ENCODE measurements at places on chromosomes 4 and X.

DNA sequence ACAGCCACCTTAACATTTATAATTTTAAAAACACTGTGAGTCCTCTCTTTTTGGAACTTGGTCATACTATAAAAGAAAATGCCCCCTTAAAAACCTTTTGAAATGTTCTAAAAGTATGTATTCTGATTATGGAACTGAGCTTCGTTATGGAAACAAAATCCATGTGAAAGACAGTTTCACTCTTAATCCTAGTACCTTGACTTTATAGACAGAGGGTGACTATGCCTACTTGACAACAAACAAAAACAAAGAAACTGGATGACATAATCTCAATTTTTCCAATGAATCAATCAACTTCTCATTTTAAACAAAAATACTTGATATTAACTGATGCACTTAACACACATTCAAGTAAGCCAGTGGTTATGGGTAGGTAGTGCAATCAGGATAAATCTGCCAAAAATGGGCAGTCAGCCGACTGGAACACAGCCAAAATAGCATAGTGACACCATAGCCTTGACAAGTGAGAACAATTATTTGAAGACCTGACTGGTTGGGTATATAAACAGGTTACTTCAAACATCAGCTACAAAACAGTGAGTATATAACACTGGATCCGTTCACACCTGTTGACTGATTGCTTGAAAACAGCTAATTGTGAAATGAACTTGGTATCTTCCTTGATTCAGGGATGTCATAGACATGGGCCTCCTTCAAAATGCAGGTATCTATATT lies 265.5 kb downstream of the PPP3CA start:
- no peak for DNase-seq

- DNase-seq, result no peak
Measured at GRCh38 chr4:87575408-87575807, 32.9 kb upstream of the DSPP start.

- DNase-seq, result no peak
Measured at GRCh38 chr4:119113033-119113655, 22.5 kb upstream of the MYOZ2 start.

- no peak for DNase-seq
Measured at GRCh38 chr4:42965326-42965725, 72.8 kb downstream of the GRXCR1 start.

DNA sequence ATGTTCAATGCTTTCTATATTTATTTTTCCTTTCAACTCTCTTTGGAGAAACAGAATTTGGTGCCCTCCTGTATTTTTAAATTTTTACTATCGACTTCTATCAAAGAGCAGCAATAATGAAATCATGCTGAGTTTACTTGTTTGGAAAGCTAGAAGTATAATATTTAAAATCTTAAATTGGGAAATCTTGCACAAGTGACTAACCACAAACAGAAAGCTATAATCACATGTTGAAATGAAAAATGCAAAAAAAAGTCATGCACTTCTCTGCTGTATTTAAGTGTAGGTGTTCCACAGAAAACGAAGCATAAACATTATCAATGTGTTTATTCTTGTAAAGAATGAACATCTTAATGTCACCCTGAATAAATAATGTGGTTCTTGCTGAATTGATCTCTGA lies 306.1 kb downstream of the PCDH18 start:
- DNase-seq, result no peak

DNA sequence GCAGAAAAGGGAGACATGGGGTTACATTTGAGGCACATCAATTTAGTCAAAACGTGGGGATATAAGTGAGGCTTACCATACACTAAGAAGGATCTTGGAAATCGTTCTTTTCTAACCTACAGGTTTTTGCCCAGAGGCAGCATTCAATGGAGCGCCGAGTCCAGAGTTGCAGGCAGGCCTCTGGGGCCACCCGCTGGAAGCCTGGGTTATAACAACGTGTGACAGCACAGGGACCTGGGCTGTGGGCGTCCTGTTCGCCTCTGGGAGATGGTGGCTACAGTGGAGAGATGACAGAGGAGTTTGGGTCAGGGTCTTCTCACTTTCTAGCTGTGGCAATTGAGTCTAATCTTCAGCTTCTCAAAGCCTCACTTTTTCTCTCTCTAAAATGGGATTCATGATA lies 53.9 kb downstream of the ENPP6 start:
- no peak for DNase-seq

GRCh38 chr4:119510395-119511149 lies 118.0 kb downstream of the PDE5A start:
- no peak for DNase-seq

DNA sequence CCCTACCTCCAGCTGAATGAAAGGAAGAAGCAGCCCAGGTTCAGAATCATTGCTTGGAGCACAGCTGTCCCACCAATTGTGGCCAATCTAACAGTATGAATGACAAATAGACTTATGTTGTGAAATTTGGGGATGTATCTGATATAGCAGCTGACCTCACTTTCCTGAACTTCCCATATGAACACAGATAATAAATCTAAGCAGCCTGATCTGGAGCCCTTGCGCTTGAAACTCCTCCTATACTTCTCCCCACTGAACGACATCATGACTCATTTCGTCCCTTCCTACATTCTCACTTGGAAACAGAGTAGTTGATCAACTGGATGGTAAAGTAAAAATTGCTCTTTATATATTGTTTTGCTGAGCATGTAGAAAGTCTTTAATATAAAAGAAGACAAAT lies 24.2 kb upstream of the AMELX start:
- DNase-seq, result no peak

- DNase-seq, result no peak
Measured at GRCh38 chrX:11664211-11665167, 1.2 kb downstream of the ARHGAP6 start.

GRCh38 chr4:87345139-87345538 lies 22.5 kb upstream of the HSD17B13 start:
- DNase-seq, result no peak

- peak; percentile 57 for DNase-seq
Measured at GRCh38 chrX:155612312-155613224, at the start of gene TMLHE. TSS of gene TMLHE (minus strand) at chrX:155612952. CDS start at chrX:155545276, 67,676 bp downstream.

GRCh38 chrX:153941336-153942252 lies 2.8 kb downstream of the RENBP start:
- DNase-seq, result no peak

- no peak for DNase-seq
Measured at GRCh38 chr4:116070283-116070682, 956.9 kb upstream of the NDST4 start.

GRCh38 chr4:99825272-99825671 lies 8.6 kb downstream of the DAPP1 start:
- DNase-seq, result no peak

DNA sequence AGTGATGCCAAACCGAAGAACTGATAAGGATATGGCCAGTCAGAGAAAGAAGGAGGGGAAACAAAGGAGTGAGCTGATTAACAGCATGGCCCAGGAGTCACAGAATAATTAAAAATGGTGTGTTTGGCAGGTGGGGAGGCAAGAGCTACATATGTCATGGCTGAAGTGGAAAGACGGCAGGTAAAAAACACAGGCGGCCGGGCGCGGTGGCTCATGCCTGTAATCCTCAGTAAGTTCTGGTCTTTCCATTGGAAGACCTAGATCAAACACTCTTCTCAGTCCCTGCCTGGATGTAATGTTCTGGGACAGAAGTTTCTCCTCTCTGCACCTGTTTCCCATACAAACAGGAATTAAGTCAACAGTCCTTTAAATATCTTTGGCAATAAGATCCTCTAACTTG lies 503.9 kb downstream of the STIM2 start:
- no peak for DNase-seq

DNA sequence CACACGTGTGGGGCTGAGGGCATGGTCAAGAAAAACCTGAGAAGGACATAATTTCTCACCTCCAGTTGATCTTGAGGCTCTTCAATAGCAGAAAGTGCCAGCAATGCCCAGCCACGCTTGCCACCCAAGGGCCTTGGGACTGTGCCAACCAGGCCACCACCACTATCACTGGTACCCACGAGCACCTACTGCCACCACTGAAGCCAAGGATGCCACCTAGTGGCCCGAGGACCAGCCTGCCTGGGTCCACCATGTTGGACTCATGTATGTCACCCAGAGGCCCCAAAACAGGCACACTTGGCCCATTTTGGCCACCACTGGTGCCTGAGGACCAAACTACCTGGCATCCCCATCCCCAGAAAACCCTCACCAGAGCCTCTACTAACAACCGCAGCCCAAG lies 191.8 kb downstream of the ADAM29 start:
- DNase-seq, result no peak

DNA sequence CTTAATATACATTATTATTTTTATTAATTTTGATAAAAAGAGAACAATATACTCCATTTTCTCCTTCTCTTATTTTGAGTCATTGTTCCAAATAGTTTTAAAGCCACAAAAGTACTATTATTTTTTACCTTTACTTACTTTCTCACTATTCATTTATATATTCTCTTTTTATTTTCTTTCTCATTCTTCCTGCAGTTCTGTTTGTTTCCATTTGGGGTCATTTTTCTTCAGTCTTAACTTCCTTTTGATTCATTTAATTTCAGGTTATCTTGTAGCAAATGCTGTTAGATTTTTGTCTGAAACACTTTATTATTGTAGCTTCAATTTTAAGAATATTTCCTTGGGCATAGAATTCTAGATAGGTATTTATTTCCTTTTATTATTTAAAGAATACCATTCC lies 438.6 kb upstream of the EPHA5 start:
- DNase-seq, result no peak

DNA sequence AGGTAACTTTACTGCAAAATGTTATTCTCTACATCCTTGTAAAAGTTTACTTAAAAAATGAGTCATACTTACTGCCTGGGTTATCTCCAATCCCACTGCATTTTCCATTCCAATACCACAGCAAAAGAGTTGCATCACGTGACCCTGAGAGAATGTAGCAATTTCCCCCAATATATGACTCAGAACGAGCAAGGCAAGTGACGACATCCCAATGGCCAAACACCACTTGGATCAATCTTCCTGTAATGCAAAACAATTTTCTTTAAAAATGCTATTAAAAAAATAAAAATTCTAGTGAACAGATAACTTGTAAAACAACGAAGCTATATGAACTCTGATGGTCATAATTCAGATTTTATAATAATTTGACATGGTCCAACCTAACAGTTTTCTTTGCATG lies 224.3 kb downstream of the DCLK2 start:
- no peak for DNase-seq

DNA sequence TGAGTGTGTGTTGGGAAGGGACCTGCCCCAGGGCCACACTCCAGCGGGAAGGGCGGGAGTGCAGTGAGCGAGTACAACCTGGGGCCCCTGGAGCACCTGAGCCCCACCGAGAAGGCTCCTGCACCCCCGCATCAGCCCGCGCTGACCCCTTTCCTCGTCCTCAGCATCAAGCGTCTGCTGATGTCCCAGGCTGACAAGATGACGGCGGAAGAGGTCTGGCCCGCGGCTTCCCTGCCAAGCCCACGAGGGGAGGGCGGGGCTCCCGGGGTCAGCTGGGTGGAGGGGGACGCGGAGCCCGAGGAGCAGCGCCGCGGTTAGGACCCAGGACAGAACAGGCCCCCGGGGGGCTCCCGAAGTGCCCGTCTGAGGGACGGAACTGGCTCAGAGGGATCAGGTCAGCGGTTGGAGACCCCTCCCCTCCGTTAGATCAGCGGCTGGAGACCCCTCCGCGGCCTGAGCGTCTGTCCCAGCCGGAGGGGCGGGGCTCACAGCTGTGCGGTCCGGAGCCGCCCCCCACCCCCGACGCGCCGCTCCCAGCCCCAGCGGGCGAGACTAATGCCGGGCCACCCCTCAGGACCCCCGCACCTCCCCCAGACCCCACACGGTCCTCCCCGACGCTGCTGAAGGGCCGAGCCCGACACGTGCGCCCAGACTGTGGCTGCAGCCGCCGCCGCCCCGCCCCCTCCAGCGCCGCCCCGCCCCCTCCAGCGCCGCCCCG lies 6.7 kb downstream of the MYL5 start:
- peak; percentile 71 for DNase-seq

- DNase-seq, result no peak
Measured at GRCh38 chr4:169241464-169241863, 29.3 kb downstream of the SH3RF1 start.

GRCh38 chrX:42442745-42443144 lies 335.2 kb downstream of the PPP1R2C start:
- no peak for DNase-seq

DNA sequence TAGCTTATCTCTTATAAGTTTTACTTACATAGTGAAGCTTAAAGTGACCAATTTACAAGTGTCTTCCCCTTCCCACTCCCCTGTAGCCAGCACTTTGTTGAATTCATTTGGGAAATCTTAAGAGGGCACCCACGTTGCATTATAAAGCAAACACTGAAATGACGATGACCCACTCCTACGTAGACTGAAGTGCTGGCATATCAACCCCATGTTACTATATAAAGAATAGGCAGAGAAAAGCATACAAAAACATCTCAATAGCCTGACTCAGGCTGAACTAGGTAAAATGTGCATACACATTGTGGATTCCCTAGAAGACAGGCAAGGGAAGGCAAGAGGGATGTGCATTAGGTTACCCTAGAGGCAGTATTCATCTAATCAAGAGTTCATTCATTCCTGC lies 313.4 kb downstream of the TENM3 start:
- no peak for DNase-seq

DNA sequence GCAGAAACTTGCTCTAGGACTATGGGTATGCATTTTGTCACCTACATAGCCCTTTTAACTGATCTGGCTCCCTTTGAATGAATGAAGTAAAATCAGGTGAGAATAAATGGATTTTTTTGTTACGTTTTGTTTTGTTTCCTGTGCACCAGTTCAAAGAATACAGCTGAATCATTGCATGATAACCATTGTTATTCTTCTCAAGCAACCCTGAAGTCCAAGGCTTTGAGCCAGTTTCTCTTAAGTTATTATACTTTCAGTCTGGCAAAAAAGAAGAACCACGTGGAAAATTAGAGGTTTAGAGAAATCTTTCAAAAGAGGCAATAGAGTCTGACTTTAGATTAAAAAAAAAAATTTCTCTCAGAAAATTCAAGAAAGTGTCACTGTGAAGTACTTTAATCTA lies 398.6 kb upstream of the TECRL start:
- no peak for DNase-seq

DNA sequence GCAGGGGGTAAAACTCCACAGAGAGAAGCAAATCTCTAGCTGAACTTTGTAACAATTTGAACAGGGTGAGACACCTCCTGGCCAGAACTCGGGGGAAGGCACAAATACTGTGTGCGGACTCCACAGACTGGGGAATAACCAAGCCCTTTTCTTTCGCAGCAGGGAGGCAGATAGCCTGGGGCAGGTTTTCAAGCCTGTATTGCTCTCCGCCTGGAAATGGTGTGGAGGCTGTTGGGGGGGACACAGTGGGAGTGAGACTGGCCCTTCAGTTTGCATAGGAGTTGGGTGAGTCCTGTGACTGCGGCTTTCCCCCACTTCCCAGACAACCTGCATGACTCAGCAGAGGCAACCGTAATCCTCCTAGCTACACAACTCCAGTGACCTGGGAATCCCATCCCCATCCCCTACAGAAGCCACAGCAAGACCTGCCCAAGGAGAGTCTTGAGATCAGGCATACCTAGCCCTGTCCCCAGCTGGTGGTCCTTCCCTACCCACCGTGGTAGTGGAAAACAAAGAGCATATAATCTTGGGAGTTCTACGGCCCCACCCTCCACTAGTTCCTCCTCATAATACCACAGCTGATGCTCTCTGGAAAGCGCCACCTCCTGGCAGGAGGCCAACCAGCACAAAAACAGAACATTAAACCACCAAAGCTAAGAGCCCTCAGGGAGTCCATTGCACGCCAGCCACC lies 12.9 kb upstream of the SMPX start:
- no peak for DNase-seq

- DNase-seq, result no peak
Measured at GRCh38 chr4:161314371-161314770, 849.4 kb downstream of the FSTL5 start.

- no peak for DNase-seq
Measured at GRCh38 chr4:56460085-56460484, 7.3 kb upstream of the SRP72 start.

Measured in CD4-positive, alpha-beta T cell treated with Interleukin-21 for 1 hour (primary cell).